ENCODE measurements at places on chromosomes 3 and 15.

DNA sequence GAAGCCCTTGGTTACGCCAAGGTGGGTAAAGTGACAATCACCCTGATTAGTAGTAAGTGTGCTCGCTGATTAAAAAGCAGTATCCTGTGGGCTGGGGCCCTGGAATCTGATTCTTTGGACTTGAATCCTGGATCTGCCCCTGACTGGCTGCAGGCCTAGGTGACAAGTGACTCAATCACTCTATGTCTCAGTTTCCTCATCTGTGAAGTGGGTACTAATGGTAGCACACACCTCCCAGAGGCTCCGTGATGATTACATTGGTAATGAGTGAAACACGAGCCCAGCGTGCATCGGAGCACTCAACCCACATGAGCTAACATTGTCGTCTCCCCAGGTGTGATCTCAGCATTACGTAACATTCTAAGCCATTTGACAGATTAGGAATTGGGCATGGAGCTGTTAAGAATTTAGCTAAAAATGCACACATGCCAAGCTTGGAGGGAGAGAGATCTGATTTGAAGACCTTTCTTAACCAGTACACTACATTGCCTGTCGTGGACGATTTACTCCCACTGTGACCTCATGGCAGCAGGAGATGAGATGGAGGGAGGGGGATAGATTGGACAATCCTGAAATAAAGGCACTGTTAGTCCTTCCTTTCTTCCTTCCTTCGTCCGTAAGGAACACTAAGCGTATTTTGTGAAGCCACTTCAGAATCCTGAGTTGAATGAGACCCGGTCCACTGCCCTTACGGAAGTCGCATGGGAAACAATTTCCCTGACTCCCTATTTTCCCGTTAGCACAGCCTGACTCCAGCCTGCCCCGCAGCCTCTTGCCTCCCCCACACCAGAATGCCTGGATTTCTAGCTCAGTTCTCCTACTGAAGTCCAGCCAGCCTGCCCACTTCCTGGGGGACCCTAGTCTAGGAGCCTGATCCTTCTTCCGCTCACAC is 32.1 kb downstream of the MGLL start:
- no peak for DNase-seq

DNA sequence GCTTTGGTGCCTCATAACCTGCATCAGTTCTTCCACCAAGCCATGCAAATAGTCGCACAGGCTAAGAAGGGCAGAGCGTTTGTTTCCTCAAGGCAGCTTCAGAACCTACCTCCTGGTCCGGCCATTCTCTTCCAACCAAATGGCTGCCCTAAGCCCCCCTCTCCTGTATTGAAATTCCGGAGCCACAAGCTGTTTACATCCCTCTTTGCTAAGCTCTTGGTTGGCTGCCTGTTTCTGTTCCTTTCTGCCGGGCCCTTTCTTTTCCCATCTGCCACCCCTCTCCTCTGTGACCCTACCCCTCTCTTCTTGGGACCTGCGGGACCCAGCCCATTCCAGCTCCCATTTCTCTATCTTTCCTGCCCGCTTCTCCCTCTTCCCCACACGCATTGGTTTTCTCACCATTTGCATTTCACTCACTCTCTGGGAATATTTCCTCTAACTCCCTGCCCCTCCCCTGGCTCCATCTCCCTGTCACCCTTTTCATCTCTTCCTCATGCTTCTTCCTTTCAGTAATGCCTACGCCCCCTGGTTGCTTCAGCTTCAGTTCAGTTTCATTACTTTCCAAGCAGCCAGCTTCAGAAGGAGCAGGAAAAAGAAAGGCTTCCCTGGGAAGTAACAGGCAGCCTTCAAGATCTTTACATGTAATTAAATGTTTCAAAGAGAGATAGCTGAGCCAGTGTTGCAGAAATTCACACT is 113.5 kb downstream of the RAB11A start:
- DNase-seq = no peak

- DNase-seq = no peak
Measured at GRCh38 chr3:184486614-184487013, 75.0 kb upstream of the EPHB3 start.

DNA sequence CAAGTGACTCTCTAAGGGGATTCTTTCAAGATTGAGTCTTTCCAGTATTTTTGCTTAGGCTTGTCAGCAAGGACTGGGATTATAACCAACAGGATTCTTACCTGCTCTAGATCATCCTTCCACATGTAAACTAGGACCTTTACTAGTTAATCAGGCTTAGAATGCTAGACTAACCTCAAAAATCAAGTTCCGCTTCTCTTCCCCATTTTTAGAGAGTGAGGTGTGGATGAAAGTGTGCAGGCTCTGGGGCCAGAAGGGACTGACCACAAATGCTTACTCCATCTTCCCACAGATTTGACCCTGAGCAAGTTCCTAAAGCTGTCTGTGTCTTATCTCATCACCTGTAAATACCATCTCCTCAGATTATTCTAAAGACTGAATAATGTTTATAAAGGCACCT is 89.5 kb upstream of the IL12A start:
- DNase-seq = no peak

DNA sequence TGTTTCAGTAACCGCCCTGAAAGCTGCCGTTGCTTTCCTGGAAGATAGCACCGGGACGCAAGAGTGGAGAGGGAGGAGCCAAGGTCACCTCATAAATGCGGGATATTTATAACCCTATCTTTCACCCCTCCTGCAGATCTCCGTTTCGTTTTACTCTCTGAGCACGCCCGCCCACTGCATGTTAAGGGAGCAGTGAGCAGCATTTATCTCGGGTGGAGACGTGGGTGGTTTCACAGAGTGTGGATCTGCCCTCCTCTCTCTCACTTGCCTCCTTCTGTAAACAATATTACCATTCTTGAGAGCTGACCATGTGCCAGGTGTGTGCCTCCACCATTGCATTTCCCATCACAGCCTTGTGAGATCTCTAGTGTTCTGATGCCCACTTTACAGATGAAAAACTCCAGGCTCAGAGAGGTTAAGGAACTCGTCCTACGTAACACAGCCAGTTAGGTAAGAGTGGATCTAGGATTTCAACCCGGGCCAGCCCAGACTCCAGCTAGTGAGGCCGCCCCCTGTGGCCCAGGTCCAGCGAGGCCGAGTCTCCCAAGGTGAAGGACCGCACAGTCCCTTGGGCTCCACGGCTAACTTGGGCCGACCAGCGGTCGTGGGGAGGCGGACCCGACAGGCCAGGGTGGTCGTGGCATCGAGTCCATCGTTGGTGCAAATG is 16.9 kb upstream of the SEMA4B start:
- DNase-seq = no peak

Data from stimulated activated CD8-positive, alpha-beta memory T cell treated with anti-CD3 and anti-CD28 coated beads, Interleukin-7, amount 100 ng/mL, for 48 hours (primary cell).